ENCODE measurements at places on chromosomes 5 and 9. TPM values are rescaled to one million over a fixed set of nuclear protein-coding genes. Genes with fewer than 3 reads are reported as not detected.

DNA sequence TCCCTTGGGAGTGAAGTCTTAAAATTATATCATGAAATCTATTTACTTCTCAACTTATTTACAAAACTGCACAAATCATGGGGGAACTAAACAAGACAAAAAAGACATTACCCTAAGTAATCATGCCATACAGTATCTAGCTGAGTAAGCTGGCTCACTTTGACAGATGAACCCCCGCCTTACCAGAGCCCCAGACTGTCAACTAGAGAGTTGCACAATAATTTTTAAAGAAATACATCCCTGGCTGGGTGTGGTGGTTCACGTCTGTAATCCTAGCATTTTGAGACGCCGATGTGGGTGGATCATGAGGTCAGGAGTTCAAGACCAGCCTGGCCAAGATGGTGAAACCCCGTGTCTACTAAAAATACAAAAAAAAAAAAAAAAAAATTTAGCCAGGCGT, 62.3 kb downstream of the LPAR1 start:
- no peak for DNase-seq

DNA sequence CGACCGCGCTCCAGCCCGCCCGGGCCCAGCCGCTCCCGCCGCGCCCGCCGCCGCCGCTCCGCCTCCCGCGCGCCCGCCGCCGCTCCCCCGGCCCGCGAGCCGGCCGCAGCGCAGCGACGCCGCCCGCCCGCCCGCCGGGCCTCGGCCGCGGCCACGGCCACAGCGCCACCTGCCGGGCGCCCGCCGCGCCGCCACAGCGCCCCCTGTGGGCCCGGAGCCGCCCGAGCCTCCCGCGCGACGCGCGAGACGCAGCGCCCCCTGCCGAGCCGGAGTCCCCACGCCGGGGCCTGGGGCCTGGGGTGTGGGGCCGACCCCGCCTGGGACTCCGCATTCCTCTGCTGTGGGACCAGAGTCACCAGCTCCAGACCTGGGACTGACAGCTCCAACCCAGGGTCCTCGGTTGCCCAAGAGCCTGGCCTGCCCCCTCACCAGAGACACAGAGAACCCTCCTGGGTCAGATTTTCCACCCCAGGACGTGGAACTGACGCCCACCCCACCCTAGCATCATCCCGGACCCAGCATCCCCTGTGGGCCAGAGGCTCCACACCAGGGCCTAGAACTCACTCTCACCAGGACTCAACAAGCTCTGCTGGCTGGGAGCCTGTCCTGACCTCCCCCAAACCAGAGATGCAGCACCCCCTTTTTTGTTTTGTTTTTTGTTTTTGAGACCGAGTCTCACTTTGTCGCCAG, at the start of gene RAPGEF1:
Gene RAPGEF1, minus strand, starts transcription at position 118 of the 690 bp plus-strand sequence. CDS start 246 bp downstream, outside the sequence.
- peak; percentile 86 for DNase-seq

DNA sequence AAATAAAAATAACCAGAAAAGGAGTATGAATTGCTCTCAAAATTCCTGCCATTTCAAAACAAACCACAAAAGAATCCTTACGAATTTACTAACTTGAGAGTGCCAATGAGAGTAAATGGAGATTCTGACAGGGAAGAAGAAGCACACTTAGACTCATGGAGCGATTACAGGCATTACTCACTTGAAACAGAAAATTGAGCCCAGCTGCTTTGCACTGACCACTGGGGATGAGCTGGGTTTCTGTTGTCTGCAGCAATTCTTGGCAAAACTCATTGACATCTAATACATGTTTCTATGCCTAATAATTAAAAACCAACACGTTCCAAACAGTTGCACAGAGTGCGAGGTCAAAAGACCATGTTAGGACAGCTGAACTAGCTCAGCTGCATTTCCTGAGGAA, 731.6 kb downstream of the DNAH5 start:
- no peak for DNase-seq

GRCh38 chr9:129587487-129588262, 33.2 kb downstream of the C9orf50 start:
- no peak for DNase-seq

DNA sequence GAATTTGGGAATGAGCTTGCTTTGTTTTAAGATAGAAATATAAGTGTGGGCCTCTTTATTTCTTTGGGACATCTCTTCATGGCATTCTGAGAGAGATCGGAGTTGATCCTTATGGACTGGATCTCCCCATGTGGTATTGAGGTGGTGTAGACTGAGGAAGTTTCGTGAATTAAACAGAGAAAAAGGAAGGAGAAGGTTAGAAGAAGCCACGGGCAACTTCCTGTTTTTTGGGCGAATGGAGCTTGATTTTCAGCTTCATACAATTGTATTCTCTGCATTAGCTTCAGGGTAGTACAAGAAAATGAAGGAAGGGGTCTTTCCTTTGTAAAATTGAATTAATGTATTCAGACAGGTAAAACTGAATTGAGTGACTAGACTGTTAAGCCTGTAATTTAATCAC, 70.5 kb upstream of the HMHB1 start:
- no peak for DNase-seq

- no peak for DNase-seq
Measured at GRCh38 chr9:78559449-78559885, 262.5 kb downstream of the PSAT1 start.

DNA sequence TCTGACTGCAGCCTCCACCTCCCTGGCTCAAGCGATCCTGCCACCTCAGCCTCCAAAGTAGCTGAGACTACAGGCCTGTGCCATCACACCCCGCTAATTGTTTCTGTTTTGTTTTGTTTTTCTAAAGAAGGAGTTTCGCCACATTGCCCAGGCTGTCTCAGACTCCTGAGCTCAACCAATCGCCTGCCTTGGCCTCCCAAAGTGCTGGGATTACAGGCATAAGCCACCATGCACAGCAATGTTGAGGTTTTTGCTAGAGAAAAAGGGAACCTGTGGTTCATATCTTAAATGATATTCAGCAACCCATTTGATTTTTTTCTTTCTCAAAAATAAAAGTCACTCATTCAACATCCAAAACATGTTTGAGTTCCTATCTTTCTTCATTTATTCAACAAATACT, 20.4 kb upstream of the DELE1 start:
- no peak for DNase-seq

DNA sequence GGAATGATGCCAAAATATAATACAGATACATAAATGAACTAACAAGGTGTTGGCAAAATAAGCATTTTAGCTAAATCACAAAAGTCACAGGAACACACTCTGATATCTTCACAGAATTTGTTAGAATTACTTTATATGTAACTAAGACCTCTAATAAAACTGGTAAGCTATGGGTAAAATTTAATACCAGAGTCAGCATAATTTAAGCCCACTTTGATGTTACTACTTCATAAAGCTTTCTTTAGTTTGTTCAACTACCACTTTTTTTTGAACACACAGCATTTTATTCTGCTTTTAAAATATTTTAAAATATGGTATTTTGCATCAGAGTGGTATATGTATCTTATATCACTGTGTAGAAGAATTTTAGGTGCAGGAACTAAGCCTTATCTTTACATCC, 19.9 kb downstream of the PAIP1 start:
- DNase-seq, result no peak

GRCh38 chr9:571066-571465, 270.4 kb upstream of the DMRT1 start:
- DNase-seq, result no peak

DNA sequence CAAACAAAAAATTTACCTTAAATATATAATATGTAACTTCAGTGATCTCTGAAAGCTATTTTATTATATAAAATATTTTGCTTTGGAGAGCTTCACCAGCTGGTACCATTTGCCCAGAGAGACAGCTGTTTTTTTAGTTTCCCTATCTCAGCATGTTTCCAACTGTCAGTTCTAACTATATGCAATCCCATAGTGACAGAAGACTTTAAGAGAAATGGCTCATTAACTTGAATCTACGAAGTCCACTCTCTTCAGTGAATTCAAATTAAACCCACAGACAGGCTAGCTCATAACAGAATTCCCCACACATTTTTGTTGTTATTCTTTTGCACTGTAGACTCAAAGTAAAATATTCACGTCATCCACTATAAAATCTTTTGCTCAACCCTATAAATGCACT, 251.8 kb upstream of the POU5F2 start:
- no peak for DNase-seq

Gene PLCXD3
- 2.8 TPM for total RNA-seq

Gene GPR150
- 0.18 TPM for total RNA-seq

Gene C5orf58
- total RNA-seq, result not detected

Gene PCDHB5
- 1.8 TPM for total RNA-seq

Gene CFAP157
- total RNA-seq, result 25.9 TPM

Gene OBP2B
- not detected for total RNA-seq

Gene YTHDC2
- 21.1 TPM for total RNA-seq
